ENCODE measurements at places on chromosomes 7 and 10. TPM values are rescaled to one million over a fixed set of nuclear protein-coding genes. Genes with fewer than 3 reads are reported as not detected.

The PKD1L1 gene
- under 0.01 TPM for total RNA-seq

The TMEM130 gene
- 0.30 TPM for total RNA-seq

The STOX1 gene
- total RNA-seq = not detected

The MET gene
- total RNA-seq = 36.2 TPM

The SOSTDC1 gene
- total RNA-seq = 0.05 TPM

The RP9 gene
- 6.5 TPM for total RNA-seq

The ZPBP gene
- not detected for total RNA-seq

The HOXA7 gene
- 1.8 TPM for total RNA-seq

The CYP26A1 gene
- not detected for total RNA-seq

The RBP3 gene
- total RNA-seq = not detected

The NPSR1 gene
- total RNA-seq = not detected

The SLC13A1 gene
- not detected for total RNA-seq

The ATG9B gene
- total RNA-seq = 1.6 TPM

The HOXA1 gene
- total RNA-seq = 1.2 TPM

The PCLO gene
- total RNA-seq = 0.59 TPM

The CACNB2 gene
- under 0.01 TPM for total RNA-seq

The SHTN1 gene
- 2.9 TPM for total RNA-seq

The RPEL1 gene
- total RNA-seq = not detected

The AKR1E2 gene
- total RNA-seq = 22.6 TPM

The MACC1 gene
- total RNA-seq = 0.05 TPM

The ITPRID1 gene
- not detected for total RNA-seq

The DYNC1I1 gene
- total RNA-seq = 0.69 TPM

The CALML3 gene
- not detected for total RNA-seq

The MRC1 gene
- 0.05 TPM for total RNA-seq

The ZCWPW1 gene
- 1.2 TPM for total RNA-seq

The ABLIM1 gene
- 7.2 TPM for total RNA-seq

The CFAP46 gene
- total RNA-seq = 2.2 TPM

The ANKMY2 gene
- total RNA-seq = 24.1 TPM

The PRSS2 gene
- not detected for total RNA-seq

The NT5C3A gene
- 12.2 TPM for total RNA-seq

The RBM20 gene
- 0.18 TPM for total RNA-seq

The ADAM8 gene
- total RNA-seq = 1.2 TPM

The ABCC2 gene
- 0.89 TPM for total RNA-seq

Data from smooth muscle cell of the umbilical artery (primary cell).